Activated T-cell treated with anti-CD3 and anti-CD28 coated beads, Interleukin-2, amount 50 U/mL, for 72 hours (primary cell): ENCODE measurements at places on chromosomes 16 and 17. TPM values are rescaled to one million over a fixed set of nuclear protein-coding genes. Genes with fewer than 3 reads are reported as not detected.

Gene SEC14L5
- not detected for total RNA-seq

DNA sequence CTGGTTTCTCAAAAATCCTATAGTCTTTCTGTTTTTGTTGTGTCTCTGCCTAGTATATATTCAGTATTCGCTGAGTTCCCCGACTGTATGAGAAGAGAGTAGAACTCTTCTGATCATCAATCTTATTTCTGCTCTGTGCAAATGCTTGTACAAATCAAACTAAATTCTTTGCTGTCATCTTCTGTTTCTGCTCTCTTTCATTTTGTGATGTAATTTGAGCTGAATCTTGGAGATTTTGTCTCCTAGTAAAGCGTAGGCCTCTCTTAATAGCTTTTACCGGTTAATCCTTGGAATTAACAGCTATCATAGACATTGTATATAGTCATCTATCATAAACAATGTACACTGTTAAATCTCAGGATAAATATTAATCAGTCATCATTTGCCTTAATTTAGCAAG, 61.9 kb downstream of the OMG start:
- no peak for DNase-seq

Gene XYLT1
- 17.1 TPM for total RNA-seq

Gene LLGL1
- 18.5 TPM for total RNA-seq

DNA sequence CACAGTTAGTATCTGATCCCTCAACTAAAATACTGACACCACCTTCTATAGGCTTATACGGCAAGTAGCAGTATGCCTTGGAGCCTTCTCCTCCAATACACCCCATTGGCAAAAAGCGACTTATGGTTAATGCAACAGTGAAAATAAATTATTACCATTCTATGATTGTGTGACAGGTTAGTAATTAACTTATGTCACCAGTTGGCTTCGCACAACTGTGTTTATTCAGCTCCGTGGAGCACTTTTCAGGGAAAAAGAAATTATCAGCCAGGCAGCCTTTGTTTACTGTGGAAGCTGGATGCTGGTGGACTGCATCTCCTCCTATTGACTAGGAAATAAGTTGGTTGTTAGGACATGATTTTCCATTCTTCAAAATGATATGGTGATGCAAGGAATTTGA, 833.8 kb upstream of the RBFOX1 start:
- DNase-seq = no peak

Gene ATP6V0C
- 94.2 TPM for total RNA-seq

DNA sequence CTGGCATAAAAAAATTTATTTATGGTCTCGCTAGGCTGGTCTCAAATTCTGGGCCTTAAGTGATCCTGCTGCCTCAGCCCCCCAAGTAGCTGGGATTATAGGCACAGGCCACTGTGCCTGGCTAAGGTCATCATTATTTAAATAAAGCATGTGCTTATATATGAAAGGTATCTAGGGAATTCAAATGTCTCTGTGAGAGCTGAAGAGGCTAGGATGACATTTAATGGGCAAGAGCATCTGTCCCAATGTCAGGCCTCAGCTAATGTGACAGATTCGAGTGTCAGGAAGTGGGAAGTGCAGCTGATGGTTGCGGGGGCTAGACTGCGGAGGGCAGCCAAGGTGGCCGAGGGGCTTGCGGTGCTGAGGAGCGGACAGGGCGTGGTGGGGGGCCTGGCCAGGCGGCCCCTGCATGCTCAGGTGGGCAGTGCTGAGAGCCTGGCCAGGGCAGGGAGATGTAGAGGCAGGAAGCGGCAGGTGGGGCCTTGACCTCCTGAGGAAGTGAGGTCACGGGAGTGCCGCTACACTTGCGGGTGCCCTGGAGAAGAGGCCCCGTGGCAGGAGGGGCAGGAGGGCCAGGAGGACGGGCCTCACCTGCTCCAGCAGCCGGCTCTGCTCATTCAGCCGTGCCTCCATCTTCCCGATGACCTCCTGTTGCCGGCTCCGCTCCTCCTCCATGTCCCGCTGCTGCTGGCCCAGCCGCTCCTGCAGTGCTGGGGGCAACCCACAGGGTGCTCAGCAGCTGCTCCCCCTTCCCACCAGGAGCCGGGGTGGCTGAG, 12.6 kb upstream of the MRPL38 start:
- DNase-seq = no peak

GRCh38 chr16:66036793-66037715, 329.4 kb upstream of the CDH5 start:
- no peak for DNase-seq

Gene SLFN14
- total RNA-seq = not detected

Gene GPR142
- not detected for total RNA-seq

Gene MPP3
- not detected for total RNA-seq

DNA sequence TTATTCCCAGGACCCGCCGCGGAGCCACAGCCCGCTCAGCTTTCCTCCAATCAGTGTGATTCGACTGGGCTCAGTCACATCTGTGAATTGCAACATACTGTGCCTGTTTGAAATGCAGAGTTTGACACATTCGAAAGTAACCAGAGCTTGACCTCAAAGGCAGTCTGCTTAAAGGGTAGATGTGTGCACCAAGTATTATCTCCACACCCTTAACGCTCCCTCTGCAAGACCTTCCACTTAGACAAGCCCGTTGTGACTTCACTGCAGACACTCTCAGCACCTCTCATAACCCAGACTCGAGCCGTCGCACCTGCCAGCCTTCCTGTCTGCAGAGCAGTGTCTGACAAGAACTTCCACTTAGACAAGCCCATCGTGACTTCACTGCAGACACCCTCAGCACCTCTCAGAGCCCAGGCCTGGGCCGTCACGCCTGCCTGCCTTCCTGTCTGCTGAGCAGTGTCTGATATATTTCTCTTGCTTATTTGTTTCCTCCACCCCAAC, 3.7 kb downstream of the KLHDC4 start:
- DNase-seq = no peak

Gene ZP2
- not detected for total RNA-seq

DNA sequence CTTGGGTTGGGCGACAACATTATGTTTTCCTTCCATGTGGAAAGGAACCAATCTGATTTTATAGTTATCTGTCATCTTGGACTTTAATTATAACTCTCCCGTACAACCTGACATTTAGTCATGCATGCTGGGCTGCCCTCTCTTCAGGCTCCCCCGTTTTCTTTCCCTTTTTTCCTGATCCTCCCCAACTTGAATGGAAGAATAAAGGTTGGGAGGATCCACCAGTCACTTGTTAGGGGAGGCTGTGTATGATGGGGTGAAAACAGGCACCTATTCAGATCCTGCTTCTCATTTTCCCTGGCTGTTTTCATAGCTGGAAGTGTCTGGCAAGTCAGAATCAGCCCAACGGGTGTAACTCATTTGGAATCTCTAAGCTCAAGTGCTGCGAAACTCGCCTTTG, 267.2 kb upstream of the SALL1 start:
- DNase-seq = no peak

GRCh38 chr17:31297090-31297489, at the start of gene OMG:
TSS of gene OMG (minus strand) at chr17:31297239. CDS start at chr17:31296331, 908 bp downstream.
- no peak for DNase-seq

- DNase-seq = peak; percentile 58
Measured at GRCh38 chr17:73998653-73999645, 204.5 kb upstream of the RPL38 start.

DNA sequence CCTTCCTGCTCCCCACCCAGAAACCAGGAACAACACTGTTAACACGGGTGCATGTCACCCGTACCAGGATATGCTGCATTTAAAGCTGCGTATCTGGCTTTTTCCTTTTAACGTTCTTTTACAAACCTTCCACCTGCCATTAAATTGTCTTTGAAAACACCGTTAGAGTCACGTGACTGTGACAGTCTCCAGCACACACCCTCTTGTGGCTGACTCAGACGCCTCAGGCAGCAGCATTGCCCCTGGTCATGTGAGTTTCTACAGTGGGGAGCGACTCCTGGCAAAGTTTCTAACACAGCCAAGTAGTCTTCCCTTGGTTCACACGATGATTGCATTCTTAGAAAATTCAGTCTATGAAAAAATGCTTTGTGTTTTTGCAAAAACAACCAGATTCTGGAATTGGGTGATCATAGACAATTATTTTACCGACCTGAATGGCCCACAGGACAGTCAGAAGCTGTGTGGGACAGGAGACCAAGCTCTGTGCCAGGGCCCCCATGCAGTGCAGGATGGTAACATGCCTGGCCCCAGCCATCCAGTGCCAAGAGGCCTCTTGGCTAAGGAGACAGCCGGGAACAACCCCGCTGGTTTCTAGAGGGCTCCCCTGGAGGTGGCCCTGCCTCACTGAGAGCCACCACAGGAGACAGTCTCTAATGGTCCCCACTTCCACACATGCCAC, 199.1 kb downstream of the KATNIP start:
- DNase-seq = peak; percentile 10

DNA sequence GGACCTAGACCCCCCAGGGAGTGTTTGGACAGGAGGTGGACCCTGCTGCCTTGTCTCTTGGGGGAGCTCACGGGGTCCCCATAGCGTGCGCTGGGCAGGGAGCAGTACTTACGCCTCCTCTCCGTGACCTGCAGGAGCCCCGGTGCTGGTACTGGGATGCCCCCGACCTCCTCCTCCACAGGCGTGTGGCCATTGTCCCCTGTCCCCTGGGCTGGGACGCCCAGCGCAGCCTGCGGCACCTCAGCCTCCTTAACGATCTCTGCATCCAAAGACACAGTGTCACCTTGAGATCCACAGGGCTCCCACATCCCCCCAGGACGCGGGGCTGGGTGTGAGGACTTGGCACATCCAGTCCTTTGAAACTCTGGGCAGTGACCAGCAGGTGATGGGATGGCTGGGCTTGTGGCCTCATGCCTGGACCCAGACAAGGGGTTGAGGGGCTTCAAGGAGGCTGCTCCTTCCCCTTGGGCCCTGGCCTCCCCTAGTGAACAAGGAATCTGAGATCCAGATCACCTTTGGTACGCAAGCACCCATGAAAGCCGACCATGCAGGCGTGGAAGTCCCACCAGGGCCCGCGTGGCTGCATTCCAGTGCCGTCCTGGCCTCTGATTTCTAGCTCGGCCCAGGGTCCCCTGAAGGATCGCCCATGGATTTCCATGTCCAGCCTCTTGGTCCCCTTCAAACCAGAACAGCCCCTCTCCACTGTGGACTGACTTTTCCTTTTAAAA, 9.9 kb downstream of the DBNDD1 start:
- no peak for DNase-seq

GRCh38 chr17:48790607-48791127, 26.4 kb downstream of the TTLL6 start:
- DNase-seq = no peak

Gene ABCA10
- total RNA-seq = 2.1 TPM

DNA sequence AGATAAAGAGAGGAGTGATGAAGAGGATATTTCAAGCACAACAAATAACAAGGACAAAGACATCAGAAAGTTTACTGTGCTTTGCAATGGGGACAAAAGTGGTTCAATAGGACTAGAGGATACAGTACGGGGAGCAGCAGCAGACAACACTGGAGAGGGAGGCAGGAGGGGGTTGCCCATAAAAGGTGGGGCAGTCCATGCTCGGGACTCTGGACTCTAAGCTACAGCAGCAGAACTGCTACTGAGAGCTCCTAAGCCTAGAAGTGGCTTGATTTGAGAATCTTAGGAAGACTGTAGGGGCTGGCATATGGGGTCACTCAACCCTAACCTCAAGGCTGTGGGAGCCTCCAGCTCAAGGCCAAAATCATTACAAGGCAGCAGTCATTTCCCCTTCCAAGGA, 62.2 kb downstream of the C17orf67 start:
- DNase-seq = no peak

DNA sequence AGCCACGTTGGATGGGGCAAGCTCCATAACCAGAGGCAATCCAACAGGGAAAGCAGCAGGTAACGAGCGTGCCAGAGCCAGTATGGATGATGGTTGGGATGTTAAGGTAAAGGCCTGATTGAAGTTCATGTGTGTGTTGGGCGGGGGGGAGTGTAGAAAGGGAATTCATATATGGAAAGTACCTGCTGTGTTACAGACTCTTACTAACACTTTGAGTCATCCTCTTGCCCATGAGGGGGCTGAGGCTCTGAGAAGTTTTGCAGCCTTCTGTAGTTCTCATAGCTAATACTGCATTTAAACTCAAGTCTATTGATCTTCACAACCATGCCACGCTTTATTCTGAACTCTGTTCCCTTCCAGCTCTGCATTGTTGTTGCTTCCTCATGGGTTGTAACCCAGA, 28.5 kb downstream of the SYCE1L start:
- peak; percentile 15 for DNase-seq

GRCh38 chr17:41754066-41754465, 19.6 kb upstream of the HAP1 start:
- DNase-seq = no peak

Gene PRSS21
- 10.3 TPM for total RNA-seq

- no peak for DNase-seq
Measured at GRCh38 chr16:73670836-73671820, 623.2 kb upstream of the ZFHX3 start.

Gene SLC5A11
- total RNA-seq = not detected

Gene HOXB4
- 3.3 TPM for total RNA-seq

GRCh38 chr17:36532435-36532975, 2.2 kb downstream of the MYO19 start:
- DNase-seq = no peak

Gene TBX4
- not detected for total RNA-seq

GRCh38 chr16:88309908-88310265, 72.9 kb upstream of the ZNF469 start:
- no peak for DNase-seq
